ENCODE measurements at places on chromosomes 16 and 17. TPM values are rescaled to one million over a fixed set of nuclear protein-coding genes. Genes with fewer than 3 reads are reported as not detected.
A peak's percentile ranks its signal among the peaks of the same experiment; 100 is the strongest.

Gene NEK8
- total RNA-seq = 3.9 TPM

Gene CASKIN1
- 0.05 TPM for total RNA-seq

Gene DPEP1
- total RNA-seq = 2.7 TPM

Gene CDR2L
- 23.5 TPM for total RNA-seq

Gene SEPTIN1
- not detected for total RNA-seq

Gene ABCC6
- 0.47 TPM for total RNA-seq

Gene ZNF276
- total RNA-seq = 44.2 TPM

DNA sequence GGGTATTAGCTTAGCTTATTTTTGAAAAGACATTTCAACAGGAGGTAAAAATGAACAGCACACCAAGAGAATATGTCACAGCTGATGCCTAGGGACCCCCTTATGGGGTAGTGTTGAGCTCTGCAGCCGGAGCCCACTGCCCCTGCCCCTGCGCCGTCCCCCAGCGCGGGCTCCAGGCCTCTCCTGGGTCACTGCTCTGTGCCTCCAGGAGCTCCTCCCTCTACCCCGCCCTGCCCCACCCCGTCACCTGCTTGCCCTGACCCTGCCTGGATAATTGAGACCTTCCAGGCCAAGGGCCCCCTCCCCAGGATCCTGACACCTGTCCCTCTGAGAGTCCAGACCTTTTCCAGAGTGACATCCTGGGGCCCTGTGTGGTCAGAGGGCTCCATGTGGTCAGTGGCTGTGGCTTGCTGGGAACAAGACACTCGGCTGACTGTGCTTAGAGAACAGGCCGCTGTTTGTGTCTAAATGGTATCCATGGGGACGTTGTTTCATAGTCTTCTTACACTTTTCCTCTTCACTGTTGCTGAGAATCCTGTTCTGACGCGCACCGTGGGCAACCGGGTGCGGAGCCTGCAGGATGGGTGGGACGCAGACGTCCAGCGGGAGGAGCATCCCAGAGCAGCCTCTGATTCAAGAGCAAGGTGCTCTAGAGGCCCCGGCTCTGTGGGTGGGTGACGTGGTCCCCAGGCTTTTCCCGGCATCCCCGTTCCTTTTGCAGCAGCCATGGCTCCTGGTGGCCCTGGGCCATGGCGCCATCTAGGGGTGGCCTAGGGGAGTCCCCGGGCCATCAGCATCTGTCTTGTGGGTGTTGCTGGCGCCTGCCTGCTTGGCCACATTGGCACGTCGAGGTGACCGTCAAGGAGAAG is 20.0 kb upstream of the WFIKKN1 start:
- peak; percentile 60 for DNase-seq

- no peak for DNase-seq
These were observed 30.6 kb downstream of the CENPV start for GRCh38 chr17:16322636-16323035.

GRCh38 chr17:48471817-48472410 is 41.9 kb upstream of the SKAP1 start:
- DNase-seq = no peak

DNA sequence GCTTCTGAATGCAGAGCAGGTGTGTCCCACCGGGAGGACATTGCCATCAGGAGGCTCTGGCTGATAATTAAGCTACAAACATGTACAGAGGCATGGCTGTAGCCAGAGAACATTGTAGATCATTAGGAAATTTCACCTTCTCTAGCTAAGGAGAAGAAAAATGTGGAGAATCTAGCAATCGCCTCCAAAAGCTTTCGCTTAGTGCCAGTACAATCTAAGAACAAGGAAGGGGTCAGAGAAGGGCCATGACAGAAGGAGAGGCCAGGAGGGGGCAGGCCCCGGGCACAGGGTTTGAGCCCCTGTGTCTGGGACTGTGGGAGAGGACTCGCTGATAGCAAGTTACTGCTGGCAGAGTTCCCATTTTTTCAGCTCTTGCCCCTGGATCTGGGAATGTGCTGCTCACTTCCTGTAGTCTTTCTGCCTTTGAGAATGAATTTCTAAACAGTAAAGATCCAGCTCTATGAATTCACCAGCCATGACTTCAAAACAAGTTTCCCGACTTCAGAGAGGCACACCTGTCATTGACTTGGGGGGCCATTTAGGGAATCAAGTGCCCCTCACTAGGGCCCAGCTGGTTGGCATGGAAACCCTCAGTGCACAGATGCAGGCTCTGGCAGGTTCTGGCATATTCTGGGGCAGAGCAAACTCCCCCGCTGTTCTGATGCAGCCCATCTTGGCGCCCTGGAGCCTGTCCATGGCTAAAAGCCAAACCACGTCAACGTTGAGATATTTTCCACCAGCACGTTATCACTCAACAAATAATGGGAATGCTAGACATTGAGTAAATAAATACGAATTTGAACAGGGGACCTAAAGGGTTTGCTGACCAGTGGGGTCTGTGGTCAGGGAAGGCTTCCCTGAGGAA is 59.5 kb upstream of the CACNG4 start:
- peak; percentile 84 for DNase-seq

- peak; percentile 74 for DNase-seq
These were observed 160.4 kb downstream of the ABCA8 start for GRCh38 chr17:68794636-68795434.

- peak; percentile 64 for DNase-seq
These were observed 94.0 kb upstream of the WSB1 start for GRCh38 chr17:27199948-27200347.

DNA sequence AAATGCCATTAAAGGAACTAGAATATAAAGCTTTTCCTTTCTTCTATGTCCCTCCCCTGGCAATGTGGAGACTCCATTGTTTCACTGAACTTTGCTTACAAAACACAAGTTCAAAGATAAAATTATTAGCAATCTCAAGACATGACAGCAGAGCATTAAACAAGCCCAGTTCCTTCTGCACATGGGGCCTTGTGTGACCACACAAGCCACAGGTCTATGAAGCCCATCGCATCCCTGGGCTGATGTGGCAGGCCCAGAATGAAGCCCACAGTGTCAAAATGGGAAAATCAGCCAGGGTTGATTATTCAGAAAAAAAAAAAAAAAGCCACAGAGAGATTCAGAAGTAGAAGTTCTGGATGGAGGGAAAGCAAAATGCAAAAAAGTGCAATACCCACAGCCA is 12.9 kb upstream of the SLC39A11 start:
- no peak for DNase-seq

- no peak for DNase-seq
These were observed 19.7 kb downstream of the PHAF1 start for GRCh38 chr16:67129422-67129821.

GRCh38 chr16:35431829-35432663 is 1972.6 kb downstream of the TP53TG3F start:
- DNase-seq = no peak

DNA sequence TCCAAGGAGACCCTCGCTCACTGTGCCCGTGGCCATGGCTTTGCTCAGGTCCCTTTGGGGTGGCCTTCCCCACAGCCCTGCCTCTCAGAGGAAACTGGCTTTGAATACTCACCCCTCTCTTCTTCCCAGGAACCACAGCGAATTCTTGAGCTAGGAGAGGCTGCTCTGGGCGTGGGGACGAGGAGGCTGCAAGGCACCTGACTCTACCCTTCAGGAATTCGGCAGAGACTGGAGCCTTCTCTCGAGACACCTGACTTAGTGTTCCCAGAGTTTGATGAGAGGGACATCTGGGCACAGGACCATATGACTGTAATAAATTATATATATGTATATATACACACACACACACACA is 6.2 kb downstream of the LLGL2 start:
- DNase-seq = no peak

GRCh38 chr17:557371-557770 is 157.3 kb downstream of the VPS53 start:
- peak; percentile 55 for DNase-seq

- DNase-seq = no peak
These were observed 33.4 kb downstream of the CDH13 start for GRCh38 chr16:82660075-82660645.

DNA sequence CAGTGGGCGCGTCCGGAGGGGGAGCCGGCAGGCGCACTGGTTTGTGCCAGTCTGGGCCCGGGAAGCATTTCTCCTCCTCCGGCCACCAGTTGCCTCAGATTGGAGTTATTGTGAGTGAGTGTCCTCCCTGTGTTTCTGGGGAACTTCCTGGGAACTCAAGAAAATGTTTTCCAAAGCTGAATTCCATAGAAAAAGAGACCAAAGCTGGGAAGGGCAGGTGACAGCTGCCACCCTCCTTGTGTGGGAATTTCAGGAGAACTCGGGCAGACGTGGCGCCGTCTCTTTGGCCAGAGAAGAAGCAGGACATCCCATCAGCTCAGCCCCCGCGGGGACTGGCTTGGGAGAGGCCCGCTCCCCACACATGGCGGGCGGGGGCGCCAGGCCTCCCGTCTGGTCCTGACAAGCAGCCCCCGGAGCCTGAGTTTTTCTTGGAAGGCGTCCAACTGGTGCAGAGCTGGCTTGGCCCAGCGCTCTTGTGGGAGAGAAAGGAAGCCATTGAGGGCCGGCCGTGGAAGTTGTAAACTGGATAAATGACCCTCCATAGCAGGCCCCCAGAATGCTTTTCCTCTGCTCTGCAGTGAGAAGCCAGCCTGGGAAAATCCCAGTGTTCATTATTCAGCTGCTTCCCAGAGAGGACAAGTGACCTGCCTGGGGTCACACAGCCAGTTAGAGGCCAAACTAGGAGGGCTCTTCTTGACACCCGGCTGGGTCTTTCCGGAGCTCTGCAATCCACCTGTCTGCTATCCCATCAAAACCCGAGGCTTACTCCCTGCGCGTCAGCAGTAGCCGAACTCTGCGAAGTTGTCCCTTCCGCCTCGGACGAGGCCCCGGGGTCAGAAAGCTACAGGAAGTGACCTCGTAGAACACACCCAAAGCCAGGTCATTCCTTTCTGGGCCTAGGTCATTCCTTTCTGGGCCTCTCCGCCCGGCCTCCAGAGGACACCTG is 39.2 kb upstream of the GSE1 start:
- peak; percentile 72 for DNase-seq

DNA sequence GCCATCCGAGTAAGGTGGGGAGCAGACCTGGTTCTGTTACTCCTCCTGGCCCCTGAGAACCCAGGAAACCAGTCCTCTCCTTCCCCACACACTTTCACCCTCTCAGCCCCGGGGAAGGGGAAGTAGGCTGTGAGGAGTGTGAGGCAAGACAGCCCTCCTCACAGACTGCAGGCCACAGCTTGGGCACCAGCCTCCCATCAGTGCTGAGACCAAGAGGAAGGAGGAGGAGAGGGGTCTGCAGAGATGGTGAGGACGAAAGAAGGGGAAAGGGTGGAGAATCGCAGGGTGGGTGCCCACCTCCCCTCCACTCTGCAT is 7.0 kb downstream of the G6PC3 start:
- no peak for DNase-seq

GRCh38 chr16:74019612-74020011 is 277.0 kb upstream of the PSMD7 start:
- DNase-seq = no peak

DNA sequence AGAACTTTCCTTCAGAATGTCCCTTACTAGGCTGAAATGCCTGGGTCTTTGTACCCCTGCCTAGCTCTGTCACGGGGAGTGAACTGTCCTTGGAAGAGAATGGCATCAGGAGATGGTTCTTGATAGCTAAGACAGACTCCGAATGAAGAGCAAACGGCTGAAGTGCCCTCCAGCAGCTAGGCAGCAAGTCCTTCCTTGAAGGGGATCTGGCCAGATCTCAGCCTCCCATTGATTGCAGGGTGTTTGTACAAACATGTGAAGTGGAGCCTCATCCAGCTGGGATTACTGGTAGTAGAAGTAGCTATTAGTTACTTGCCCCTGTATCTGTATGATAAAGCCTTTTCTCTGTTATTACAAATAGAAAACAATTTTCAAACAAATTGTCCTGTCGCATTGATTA is 30.9 kb downstream of the LRRC36 start:
- no peak for DNase-seq

GRCh38 chr17:80385046-80385445 is 29.9 kb upstream of the ENDOV start:
- DNase-seq = no peak

DNA sequence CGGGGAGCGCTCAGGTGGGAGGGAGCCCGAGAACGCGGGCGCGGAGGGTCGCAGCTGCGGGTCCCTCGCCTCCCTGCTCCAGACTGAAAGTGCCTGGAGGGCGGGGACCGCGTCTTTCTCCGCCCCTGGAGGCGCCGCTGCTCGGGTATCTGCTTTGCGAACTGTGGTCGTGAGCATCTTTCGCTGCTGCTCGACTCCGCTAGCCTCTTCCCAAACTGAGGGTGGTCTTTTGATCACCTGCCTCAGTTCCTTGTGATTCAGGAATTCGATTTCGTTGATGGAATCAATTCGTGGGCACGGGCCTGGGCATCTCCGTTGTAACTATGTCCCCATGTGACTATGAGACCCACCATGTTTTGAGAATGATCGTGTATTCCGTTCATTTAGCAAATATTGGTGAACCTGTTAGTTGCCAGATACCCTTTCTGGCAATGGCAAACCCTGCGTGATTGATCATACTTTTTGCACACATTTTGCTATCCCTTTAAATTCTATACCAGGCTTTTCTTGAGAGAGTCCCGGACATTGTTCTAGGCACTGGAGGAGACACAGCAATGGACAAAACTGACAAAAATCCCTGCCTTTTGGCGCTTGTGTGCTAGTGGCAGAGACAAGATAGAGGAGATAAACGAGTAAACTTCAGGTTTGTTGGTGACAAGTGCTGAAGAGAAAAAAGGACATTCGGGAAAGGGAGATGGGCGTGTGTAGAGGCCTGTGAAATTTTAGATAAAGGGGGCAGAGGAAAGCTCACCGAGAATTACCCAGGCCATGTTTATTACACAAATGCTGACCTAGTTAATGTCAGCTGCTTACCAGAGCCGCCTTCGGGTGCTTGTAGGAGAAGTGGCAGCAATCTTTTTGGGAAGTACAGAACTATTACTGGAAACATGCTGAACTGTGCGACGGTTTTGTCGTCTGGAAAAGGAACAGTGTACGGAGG is 948 bp downstream of the UTP18 start:
- DNase-seq = peak; percentile 6

DNA sequence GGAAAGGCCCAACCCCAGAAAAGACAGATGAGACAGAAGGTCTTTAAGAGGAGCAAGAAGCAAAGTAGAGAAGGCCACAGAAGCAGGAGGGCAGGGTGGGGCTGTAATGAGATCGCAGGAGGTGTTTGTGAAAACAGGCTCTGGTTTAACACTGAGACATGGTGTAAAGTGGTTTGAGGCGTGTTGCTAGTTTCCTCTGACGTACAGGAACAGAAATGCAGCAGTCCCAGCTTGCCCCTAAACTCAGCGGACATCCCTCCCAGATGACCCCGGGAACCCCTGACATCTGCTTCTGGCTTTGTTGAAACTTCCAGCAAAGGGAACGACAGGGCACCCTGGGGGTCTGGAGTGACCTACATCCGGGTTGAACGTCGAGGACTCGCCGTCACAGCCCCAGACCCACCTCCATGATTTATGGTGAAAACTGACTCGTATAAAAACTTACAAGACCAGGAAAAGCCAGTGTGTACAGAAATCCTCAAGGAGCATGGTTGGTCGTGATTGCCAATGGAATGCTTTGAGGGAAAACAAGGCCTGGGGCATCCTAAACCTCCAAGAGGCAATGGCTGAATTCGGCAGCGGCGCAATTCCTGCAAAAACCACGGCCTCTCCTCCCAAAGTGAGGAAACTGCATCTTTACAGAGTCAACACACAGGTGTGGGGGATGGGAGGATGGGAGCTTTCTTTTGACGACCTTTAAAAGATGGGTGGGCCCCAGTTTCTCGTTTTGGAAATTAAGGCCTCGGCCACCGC is 25.8 kb downstream of the LITAF start:
- peak; percentile 10 for DNase-seq

- DNase-seq = no peak
These were observed 33.5 kb downstream of the TBC1D16 start for GRCh38 chr17:80002070-80002641.

Measured in dermis blood vessel endothelial cell (primary cell).